Mesothelial cell of epicardium (in vitro differentiated cells): ENCODE measurements at places on chromosomes 16 and 17. TPM values are rescaled to one million over a fixed set of nuclear protein-coding genes. Genes with fewer than 3 reads are reported as not detected.

DNA sequence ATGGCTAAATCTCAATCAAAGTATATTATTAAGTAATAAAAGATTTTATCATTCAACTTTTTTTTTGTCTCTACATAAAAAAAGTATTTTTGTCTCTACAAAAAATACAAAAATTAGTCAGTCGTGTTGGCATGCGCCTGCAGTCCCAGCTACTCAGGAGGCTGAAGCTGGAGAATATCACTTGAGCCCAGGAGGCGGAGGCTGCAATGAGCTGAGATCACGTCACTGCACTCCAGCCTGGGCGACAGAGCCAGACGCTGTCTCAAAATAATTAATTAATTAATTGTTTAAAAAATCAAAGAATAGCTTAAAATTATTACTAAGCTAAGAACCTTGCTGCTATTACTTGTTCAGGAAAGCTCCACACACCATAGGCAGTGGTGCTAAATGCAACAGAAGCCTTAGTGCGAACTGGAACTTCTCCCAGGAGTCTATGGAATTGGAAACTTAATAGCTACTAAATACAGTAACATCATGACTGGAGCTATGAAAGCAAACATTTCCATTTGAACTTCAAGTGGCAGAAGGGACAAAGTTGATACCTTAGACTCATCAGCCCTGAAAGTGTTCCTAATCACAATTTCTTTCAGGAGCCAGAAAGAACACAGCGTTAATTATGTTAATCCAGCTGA lies 22.6 kb downstream of the ADCY9 start:
- DNase-seq, result no peak

- no peak for DNase-seq
Measured at GRCh38 chr16:56769677-56770076, 39.7 kb downstream of the NUP93 start.

DNA sequence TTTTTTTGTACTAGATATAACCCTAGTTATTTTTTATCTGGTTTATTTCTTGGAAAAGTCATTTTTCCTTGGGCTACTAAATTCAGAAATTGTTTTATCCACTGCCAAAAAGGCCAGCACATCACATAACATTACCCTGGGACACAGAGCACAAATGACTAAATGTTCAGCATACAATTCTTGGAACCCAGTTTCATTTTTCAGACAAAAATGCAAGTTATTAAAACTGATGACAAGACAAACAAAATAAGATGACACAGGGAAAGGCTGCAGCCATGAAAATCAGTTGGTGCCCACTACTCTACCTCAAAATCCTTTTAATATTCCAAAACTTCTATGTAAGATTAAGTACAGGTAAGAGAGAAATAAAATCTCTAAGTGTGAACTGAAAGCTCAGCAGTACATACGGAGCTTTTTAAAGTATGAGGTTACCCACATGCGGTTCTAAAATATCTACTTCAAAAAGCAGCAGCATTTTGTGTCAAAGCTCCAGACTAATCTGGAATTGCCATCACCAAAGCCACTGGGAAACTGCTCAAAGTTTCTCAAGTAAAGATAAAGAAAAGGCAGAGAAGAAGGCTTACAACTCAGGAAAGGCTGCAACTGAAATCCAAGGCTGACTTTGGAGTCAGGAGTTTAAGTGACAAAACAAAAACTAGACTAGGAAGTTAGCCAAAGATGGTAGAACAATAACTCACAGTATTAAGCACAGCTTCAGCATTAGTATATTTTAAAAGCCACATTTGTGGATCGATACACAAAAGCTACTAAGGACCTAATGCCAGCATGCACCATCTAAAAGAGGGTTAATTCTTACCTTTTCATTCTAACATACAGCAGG lies 41.4 kb downstream of the AP1G1 start:
- no peak for DNase-seq

DNA sequence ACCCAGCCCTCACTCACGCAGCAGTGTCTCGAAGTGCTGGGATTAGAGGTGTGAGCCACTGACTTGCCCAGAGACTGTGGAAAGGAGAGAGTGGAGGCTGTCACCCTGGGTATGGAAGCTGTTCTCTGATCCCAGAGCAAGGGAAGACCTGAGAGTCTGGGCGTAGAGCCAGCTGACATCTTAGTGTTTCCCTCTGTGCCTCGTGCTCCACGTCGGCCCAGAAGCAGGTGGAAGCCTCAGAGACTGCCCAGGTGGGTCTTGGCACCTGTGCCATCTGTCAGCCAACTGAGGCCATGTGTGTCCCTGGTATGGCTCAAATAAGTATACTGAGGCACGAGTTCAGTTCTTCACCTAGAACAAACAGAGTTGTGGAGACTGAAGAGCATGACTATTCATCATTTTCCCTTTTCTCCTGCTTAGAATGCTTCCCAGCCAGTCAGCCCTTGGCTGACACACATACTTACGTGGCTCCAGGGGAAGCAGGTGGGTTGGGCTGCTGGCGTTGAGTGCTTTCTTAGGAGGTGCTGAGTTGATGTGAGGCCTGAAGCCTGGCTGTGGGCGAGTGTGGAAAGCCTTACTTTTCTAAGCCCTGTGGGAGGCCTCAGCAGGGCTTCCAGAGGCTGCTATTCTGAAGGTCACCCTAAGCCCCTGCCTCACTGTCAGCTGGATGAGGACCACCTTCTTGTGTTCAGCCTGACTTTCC lies 8.1 kb downstream of the CTRL start:
- no peak for DNase-seq

GRCh38 chr16:53083119-53083518 lies 28.3 kb downstream of the CHD9 start:
- no peak for DNase-seq

DNA sequence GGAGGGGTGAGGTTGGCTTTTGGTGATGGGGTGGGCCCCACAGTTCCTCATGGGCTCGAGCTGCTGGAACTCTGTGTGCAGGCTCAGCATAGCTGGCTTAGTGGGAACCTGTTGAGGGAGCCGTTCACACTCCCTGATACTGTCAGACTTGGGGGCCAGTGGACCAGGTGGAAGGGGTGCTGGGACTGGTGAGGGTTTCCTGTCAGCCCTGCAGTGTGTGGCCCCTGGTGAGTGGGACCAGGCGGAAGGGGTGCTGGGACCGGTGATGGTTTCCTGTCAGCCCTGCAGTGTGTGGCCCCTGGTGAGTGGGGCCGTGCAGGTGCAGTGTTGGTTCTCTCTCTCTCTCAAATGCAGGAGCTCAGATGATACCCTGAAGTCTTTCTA lies 45.1 kb upstream of the ZNF750 start:
- DNase-seq, result no peak

- DNase-seq, result no peak
Measured at GRCh38 chr17:30567231-30568116, 90.3 kb downstream of the GOSR1 start.

DNA sequence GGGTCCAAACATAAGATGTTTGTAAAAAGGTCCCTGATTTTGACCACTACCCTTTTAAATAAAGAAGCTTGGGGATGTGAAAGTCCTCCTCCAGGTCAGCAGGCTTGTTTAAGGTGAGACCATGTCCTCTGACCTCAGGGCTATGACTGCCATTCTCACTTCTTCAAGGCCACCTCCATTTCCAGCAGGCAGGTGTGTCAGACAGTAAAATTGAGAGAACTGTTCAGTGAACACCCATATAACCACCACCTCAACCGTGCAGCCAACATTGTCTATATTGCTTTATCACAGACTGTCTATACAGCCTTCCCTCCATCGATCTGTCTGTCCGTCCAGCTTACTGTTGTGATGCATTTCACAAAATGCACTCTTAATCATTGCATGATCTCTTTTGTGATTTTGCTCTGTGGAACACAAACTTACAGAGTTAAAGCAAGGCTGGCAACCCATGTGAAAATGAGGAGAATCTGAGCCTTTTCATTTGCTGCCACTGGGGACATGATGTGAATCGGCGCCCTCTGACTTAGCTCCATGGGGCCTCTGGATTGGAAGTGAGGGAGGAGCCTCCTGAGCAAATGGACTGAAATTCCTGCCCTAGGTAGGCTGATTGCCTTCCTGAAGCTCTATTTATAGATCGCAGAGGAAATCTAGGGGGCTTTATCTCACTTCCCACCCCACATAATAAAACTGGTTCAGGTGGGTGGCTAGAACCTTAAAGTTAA lies 53.8 kb downstream of the ZNRF1 start:
- no peak for DNase-seq

DNA sequence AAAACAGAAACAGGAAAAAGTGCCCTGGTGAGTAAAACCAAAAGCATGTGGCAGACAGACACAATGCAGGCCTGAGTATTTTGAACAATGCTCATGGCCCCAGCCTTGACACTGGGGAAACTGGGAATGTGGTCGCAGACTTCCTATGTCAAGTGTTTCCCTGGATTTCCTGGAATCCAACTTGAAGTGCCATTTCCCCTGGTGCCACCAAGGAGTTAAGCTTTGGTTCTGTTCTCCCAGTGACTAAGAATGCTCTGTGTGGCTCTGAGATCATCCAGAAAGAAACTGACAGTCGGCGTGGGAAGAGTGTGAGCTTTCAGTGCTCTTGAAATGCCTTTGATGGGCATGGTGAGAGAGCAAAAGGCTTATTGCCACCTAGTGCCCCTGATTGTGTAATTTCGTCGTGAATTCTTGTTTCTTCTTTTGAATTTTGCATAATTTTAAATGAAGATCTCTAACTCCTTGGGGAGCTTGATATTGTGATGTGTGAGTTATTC lies 96.0 kb downstream of the YPEL2 start:
- DNase-seq, result no peak

DNA sequence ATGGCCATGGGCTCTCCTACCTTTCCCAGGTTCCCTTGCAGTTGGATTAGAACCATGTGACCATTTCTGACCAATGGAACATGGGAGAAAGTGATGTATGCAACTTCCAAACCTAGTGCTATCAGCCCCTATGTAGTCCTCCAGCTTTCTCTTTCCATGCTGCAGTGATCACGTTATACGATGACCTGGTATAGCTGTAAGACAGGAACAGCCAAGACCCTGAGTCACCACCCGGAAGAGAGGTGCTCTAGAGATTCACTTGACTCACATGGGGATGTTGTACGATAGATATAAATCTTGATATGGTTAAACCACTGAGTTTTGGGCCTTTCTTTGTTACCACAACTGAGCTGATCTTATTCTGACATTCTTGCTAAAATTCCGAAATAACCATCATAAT lies 65.1 kb downstream of the NOG start:
- no peak for DNase-seq

- no peak for DNase-seq
Measured at GRCh38 chr16:17804857-17805256, 334.1 kb upstream of the XYLT1 start.

DNA sequence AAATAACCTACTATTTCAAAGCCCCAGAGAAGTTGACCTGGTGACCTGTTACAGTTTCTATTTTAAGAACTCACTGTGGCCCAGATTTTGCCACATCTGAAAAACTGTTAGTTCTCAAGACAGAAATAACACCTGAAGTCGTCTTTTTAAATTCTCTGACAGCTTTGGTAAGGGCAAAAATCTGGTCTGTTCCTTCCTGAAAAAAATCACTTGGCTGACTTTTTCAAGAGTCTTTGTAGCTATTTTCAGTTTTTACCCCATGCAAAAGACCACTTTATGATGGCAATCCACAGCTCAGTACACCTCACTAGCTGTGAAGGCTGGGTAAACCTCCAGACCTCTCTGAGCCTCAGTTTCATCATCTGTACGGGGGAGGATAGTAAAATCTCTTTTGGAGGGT lies 60.7 kb upstream of the SREBF1 start:
- no peak for DNase-seq

DNA sequence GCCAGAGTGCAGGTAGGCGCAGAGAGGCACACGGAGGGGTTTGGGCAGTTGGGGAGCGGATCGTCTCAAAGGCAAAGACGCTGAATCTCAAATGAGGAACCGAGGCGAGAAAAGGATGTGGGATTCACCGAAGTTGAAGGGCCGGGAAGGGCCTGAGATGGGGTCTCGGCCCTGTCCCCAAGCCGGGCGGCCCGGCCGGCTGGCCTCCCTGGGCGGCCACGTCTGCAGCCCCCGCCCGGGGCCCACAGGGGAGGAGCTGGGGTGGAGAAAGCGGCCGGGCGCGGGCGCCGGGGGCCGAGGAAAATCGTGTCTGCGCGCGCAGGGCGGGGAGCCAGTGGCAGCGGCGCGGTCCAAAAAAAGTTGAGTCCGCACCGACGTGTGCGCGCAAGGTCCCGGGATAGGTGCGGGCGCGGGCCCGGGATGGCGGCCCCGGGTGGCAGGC lies 458 bp downstream of the SLC12A4 start:
- DNase-seq, result peak; percentile 66

GRCh38 chr16:61233713-61234112 lies 802.5 kb downstream of the CDH8 start:
- DNase-seq, result no peak

DNA sequence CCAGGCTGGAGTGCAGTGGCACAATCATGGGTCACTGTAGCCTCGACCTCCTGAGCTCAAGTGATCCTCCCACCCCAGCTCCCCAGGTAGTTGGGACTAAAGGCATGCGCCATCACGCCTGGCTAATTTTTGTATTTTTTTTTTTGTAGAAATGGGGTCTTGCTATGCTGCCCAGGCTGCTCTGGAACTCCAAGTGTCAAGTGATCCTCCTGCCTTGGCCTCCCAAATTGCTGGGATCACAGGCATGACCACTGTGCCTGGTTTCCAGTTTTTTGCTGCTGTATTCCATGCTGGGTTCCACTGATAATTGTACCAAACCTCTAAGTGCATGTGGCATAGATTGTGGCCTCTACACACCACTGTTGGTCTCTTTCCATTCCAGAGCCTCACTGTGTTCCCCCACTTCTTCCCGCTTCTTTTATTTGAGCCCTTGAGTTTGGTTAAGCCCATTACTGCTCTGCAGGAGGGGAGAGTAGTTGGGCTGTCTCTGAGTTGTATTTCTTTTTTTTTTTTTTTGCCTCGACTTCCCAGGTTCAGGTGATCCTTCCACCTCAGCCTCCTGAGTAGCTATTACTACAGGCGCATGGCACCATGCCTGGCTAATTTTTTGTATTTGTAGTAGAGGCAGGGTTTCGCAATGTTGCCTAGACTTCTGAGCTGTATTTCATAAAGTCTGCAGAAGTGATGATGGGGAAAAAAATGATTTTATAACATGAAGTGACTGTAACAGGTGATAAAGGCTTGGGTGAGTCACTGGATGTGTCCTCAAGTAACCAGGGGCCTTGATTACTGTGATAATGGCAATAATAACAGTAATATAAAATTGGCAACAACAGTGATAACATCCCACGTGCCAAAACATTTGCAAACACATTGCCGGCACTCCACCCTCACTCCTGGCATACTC lies 30.0 kb downstream of the EEF2K start:
- no peak for DNase-seq

GRCh38 chr16:386641-387156 lies 4.9 kb upstream of the PGAP6 start:
- DNase-seq, result no peak

- no peak for DNase-seq
Measured at GRCh38 chr17:7340179-7340578, 3.9 kb downstream of the ACAP1 start.

ATAD5 gene
- total RNA-seq, result 9.7 to 11.3 TPM (median 10.6 TPM) in 3 replicates

SLC6A4 gene
- total RNA-seq, result 0.84 to 1.1 TPM (median 0.91 TPM) in 3 replicates

SPHK1 gene
- total RNA-seq, result 1.7 to 2.0 TPM (median 1.9 TPM) in 3 replicates

TM4SF5 gene
- total RNA-seq, result not detected in 3 replicates

CIITA gene
- 0.20 TPM in 2 of 3 replicates, not detected in the other for total RNA-seq

CBX2 gene
- 47.1 to 49.7 TPM (median 48.6 TPM) in 3 replicates for total RNA-seq

FAM171A2 gene
- 58.0 to 64.7 TPM (median 60.7 TPM) in 3 replicates for total RNA-seq

CHST5 gene
- 0.40 to 0.50 TPM (median 0.49 TPM) in 3 replicates for total RNA-seq

VWA3A gene
- 0.18 to 0.54 TPM (median 0.35 TPM) in 3 replicates for total RNA-seq

TMC5 gene
- 1.4 to 2.2 TPM (median 1.6 TPM) in 3 replicates for total RNA-seq

KRTAP4-3 gene
- not detected in 3 replicates for total RNA-seq

WSCD1 gene
- 1.4 to 1.6 TPM (median 1.5 TPM) in 3 replicates for total RNA-seq

KRTAP9-4 gene
- total RNA-seq, result not detected in 3 replicates

UTP4 gene
- 45.0 to 49.4 TPM (median 48.0 TPM) in 3 replicates for total RNA-seq

ZFP3 gene
- 0.96 to 1.0 TPM (median 1.00 TPM) in 3 replicates for total RNA-seq

TNK1 gene
- 8.2 to 9.9 TPM (median 9.0 TPM) in 3 replicates for total RNA-seq

CFAP20 gene
- total RNA-seq, result 39.6 to 41.6 TPM (median 41.4 TPM) in 3 replicates
